ENCODE measurements at places on chromosomes 12 and 14.
A peak's percentile ranks its signal among the peaks of the same experiment; 100 is the strongest.

DNA sequence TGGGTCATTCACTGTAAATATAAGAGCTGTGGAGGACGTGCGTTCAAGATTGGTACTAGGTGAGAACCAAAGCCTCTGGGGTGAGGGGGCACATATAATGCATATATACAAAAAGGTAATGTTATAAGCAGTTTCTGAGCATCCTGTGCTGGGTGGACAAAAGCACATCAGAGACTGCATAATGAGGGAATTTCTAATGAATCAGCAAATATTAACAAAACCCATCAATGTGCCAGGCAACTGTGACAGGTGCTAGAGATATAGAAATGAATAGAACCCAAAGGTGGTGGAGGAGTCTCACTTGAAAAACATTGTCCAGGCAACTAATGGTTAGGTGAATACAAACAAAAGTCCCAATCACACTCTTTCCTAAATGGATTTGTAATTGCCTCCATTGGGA lies 74.7 kb downstream of the GPR65 start:
- no peak for DNase-seq

- no peak for DNase-seq
Measured at GRCh38 chr14:74904635-74905503, 18.2 kb downstream of the RPS6KL1 start.

DNA sequence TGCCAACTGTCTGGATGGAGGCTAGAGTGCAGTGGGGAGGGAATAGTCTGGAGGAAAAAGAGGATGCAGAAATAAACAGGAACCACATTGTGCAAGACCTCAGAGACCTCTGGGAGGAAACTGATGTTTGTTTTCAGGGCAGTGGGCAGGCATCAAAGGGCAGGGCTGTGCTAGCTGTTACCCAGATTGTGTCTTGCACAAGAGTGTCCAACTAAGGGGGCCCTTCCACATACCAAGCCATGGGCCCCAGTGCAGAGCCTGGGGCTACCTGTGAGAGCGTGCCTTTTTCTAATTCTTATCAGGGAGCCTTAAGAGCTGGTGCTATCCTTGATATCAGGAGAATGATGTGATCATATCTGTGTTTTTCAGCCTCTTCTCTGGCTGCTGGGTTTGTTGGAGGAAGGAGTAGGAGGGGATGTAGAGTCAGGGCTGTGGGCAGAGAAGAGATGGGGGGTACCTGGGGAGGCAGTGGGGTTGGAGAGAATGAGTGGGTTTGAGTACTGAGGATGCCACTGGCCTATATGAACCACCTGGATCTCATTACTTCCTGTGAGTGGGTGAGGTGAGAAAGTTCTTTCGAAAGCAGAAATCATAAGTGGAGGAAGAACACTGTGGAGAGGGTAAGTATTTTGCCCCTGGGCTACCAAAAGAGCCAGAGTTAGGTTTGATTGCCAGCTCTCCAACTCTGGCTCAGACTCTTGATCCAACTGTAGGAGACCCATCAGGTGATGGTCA lies 259.2 kb upstream of the CRY1 start:
- DNase-seq: peak; percentile 35

DNA sequence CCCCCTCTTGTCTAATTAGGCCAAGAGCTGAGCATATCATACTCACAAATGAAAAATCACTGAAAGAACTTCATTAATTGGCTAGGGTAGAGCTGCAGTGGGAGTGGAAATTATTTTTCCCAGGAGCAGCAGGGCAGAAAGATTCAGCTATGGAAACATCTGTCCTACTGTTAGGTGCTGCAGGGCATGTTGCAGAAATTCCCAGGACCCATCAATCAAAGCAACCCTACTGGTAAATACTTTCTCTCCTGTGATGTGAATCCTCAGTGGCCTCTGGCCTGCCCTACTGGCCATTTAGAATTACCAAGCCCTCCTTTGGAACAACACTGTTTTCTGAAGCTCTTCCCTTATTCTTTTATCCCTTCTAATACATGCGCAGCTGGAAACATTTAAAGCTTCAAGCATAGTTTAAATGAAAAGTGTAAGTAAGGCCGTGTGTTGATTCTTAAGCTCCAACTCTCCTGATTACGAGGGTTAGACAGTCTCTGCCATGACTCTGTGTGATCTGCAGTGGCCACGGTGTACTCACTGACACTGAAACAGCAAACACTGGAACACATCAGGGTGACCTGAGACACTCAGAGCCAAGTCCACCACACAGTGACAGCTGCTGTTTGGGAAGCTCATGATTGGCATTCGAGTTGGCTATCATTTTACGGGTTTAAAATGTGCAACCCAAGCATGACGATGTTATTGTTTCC lies 62.6 kb upstream of the TMCC3 start:
- no peak for DNase-seq

GRCh38 chr12:95393191-95393790 lies 80.7 kb upstream of the METAP2 start:
- no peak for DNase-seq

GRCh38 chr14:106417224-106418049 lies 891.1 kb downstream of the TMEM121 start:
- no peak for DNase-seq

DNA sequence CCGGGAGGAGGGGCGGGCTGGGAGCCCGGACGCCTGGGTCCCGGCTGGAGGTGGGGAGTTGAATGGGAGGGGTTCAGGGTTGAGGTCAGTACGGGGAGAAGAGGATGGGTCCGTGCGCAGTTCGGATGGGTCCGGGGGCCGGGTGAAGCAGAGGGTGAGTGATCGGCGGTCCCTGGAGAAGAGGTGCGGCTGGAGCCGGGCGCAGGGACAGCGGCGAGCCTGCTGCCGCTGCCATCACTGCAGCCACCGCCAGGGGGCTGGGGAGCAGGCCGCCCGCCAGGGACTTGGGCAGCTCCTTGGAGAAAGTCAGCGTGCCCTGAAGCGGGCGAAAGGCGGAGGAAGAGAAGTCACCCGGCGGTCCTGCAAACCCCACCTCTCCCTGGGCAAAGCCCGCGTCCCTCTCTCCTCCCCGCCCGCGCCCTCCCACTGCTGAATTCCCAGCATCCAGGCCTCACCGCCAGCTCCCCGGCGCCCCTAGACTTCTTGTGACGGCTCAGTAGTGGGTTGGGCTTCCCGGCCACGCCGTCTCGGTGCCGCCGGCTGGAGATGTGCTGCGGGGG lies 6.0 kb upstream of the GPR84 start:
- no peak for DNase-seq

DNA sequence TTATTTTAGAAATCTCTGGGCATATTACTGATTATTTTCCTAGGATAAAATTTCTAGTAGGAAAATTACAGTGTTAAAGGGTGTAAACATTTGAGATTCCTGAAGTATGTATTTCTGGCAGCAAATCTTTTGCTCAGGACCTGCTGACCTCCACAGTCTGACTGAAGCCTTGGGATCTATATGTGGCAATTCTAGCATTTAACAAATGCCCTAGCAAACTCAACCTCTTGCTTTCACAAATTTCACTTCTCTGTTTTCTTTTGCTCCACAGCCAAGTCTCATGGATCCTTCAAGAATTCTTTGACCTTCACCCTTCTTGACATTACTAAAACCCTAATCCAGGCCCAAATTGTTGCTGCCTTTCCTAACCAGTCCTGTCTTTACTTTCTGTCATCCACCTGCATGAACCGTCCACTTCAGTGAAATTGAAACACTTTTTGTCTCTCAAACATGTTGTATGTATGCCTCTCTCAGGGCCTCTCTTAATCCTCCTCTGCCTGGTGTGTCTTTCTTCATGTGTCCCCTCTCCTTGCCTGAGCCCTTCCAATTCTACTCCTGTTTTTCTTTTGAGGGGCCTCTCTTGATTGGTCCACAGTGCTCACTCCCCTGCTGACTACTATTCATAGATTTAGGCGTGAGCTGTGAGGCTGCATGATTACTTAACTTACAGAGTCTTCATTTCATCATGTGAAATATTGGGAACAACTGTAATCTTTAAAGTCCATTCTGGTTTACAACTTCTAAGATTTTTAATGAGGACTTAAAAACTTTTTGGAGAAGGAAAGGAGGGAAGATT lies 5.1 kb upstream of the DYRK4 start:
- DNase-seq: no peak

- DNase-seq: no peak
Measured at GRCh38 chr12:82099216-82099615, 259.0 kb downstream of the CCDC59 start.

GRCh38 chr12:55716582-55716957 lies 724 bp downstream of the BLOC1S1 start:
- DNase-seq: no peak

GRCh38 chr14:51369814-51370213 lies 129.8 kb downstream of the TMX1 start:
- DNase-seq: no peak

GRCh38 chr14:45715946-45716345 lies 462.9 kb upstream of the MIS18BP1 start:
- DNase-seq: no peak

DNA sequence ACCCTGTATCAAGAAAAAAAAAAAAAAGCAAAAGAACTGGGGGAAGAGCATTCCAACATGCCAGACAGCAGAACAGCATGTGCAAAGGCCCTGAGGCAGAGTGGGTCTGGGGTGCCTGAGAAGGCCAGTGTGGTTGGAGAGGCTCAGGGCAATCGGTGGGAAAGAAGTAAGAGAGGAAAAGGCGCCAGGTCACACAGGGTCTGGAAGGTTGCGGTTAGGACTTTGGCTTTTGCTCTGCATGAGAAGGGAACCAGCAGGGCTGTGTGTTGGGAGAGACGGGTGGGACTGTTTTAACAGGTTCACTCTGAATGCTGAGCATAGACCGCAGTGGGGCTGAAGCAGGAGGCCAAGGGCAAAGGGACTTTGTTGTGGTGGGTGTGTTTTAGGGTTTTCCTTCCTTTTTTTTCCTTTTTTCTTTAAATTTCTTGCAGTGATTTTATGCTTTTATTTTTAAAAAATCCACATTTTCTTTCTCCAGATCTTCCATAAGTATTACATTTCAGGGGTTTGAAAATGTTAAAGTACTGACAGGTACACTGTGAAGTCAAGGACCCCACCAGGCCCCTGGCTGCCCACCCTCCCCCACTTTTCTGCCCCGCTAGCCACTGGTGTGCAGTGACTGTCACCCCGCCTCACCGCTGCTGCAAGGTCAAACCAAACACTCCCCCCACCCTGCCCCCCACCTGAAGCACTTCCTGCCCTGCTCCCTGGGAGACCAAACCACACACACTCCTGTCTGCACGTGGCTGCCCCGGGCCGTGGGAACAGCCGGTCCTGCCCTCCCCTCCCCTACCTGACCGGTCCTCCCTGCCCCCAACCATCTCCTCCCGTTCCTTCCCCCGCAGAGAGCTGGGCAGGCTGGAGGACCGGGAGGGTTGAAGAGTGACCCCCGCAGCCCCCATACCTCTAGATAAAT lies 30.0 kb downstream of the DTX1 start:
- no peak for DNase-seq

- peak; percentile 24 for DNase-seq
Measured at GRCh38 chr12:30753751-30754382, 884 bp downstream of the CAPRIN2 start.

DNA sequence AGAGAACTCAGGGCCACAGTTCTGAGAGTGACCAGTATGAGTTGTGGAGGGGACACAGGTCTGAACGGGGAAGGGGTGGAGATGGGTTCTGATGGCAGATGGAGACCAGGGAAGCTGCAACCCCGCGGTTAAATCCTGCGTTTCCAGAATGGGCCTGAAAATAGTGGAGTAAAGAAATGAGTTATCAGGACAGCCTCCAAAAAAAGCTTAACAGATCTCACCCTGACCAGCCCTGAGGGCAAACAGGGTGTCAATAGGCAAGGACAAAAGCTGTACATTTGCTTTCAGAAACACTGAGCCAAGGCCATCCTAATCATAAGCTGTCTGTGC lies 555 bp upstream of the RTN1 start:
- no peak for DNase-seq

- DNase-seq: no peak
Measured at GRCh38 chr12:59665701-59666100, 69.9 kb downstream of the SLC16A7 start.

- DNase-seq: no peak
Measured at GRCh38 chr12:129561304-129561703, 342.5 kb downstream of the TMEM132D start.

- no peak for DNase-seq
Measured at GRCh38 chr14:98323836-98324235, 948.2 kb downstream of the BCL11B start.

- no peak for DNase-seq
Measured at GRCh38 chr12:82124711-82125380, 233.3 kb downstream of the CCDC59 start.

DNA sequence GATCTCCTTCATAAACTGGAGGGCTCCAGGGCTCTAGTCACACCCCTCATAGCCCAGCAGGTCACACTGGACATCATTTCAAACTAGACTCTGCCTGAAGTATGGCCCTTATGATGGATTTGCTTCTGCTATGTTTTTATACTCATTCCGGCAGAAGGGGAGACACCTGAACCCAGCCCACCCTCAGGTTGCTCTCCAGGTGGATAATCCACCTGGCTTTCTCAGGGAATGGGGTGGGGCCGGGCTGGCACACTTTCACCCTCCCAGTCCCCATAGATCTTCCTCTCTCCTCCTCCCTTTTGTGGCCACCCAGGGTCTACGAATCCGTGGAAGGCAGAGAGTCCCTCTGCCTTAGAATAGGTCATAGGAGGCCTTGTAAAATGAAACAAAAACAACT lies 9.8 kb upstream of the KRT73 start:
- DNase-seq: no peak

- no peak for DNase-seq
Measured at GRCh38 chr12:53995378-53996239, 4.4 kb upstream of the HOXC9 start.

DNA sequence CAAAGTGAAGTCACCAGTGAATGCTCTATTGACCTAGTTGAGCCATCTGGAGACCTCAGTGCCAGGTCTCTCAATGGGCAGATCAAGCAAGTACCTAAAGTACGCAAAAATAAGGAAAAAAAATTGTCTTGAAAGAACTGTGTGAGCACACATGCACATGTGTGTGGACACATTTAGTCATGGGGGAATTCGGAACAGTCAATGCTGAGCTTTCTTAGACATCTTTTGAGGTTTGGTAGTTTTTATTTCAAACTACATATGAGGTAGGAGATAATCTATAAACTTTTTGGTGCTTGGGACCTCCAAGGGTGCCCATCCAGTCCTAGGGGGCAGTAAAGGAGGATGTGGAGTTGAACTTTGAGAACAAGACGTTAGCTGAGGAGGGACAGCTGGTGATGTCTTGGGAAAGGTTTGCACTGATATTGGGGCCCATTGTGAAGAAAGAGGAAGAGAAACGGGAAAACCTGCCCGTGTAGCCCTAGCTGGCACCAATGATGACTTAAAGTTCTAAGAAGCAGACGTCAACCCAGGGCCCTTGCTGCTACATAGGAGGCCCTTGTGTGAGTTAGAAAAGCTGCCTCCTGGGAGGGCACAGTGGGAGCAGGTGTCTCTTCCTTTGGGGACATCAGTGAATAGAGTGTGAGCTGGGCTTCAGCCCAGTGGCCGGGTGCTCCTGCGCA lies 124.4 kb downstream of the NT5DC3 start:
- no peak for DNase-seq

DNA sequence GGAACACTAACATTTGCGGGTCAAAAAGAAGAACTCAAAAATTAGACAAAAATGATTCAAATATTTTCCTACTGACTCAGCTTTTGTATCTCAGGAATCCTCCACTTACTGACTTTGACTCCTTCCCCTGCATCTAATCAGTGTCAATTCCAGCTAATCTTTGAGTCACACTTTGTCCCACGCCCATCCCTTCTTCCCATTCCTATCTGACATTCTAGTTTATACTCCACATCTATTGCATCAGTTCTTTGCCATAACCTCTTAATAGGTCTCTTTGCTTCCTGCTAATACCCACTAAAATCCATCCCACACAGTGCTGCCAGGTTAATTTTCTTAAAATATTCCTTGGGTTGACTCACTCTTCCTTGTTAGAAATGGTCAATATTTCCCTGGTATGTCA lies 19.1 kb downstream of the BBS10 start:
- DNase-seq: no peak

All from pons (tissue), 1 donor.